ENCODE measurements at places on chromosomes 4 and X.

GRCh38 chr4:149961876-149962597 is 116.2 kb upstream of the DCLK2 start:
- no peak for DNase-seq

- no peak for DNase-seq
These were observed 430.0 kb downstream of the INPP4B start for GRCh38 chr4:142416121-142416520.

- no peak for DNase-seq
These were observed 35.4 kb upstream of the SPP1 start for GRCh38 chr4:87939978-87940690.

- no peak for DNase-seq
These were observed 25.0 kb upstream of the RAPGEF2 start for GRCh38 chr4:159077702-159078495.

DNA sequence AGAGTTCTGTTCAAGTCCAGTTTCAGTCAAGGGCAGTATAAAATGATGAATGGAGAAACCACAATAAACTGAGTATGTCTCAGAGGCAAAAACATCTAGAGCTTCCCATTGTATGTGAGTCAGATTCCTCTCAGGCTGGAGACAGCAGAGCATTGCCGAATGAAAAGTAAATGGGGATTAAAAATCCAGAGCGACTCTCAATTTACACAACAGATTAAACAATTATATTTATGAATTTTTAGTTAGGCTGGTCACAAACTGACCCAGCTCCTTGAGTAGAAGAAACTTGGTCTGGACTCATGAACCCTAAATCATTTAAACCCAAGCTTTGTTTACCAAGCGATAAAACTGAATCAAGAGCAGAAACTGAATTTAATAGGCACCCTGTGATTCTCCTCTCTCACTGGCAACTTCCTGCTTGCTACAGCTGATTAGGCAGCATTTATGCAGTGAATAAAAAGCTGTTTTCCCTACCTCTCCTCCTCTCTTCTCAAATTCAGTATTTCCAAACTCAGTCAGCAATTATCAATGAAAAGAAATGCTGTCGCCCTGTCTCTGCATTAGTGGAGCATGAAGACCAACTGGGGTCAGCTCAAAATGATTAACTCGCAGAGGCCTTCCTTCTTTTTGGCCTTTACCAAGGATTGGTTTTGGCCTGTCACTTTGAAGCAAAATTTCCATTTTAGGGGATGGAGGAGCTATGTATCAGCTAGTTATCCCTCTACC is 568.0 kb downstream of the PDHA2 start:
- DNase-seq = no peak

DNA sequence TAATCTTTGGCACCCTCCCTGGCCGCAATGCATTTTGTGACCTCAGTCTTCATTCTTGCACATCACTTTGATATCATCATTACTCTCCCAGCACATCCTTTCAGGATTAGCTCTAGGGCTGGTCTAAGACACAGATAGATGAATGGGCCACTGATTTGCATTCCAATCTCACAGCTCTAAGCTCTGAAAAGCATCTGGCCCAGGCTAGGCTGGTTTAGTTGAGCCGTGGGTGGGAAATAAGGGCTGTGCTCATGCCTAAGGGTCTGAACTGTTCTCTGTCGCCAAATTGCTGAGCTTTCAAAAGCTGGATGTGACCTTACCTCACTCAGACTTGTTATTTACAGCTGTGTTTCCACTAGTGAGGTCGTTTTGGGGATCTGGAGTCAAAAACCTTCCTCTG is 30.0 kb upstream of the SLC9A7 start:
- DNase-seq = no peak

All from HFF-Myc (cell line).